ENCODE measurements at places on chromosomes 1 and 21.

GRCh38 chr1:17799642-17800041, 44.5 kb downstream of the ACTL8 start:
- DNase-seq = no peak

DNA sequence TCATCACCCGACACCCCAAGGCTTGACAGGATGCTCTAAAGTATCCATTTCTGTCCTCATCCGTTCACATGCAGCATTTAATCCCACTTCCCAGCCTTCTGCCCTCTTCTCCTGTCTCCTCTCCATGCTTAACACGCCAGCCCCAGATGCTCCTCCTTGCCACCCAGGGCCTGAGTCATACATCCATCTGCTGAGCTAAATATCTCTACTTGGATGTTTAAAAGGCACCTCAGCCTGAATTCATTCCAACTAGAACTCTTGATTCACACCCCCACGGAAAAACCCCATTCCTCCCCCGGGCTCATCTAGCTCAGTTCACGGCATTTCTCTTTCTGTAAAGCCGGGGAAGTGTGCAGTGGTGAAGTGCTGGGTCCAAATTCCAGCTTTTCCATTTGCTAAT, 27.7 kb downstream of the TEX35 start:
- no peak for DNase-seq

- DNase-seq = no peak
Measured at GRCh38 chr1:91124989-91125417, 103.2 kb upstream of the ZNF644 start.

GRCh38 chr21:22311741-22312462, 1313.7 kb downstream of the NCAM2 start:
- no peak for DNase-seq

DNA sequence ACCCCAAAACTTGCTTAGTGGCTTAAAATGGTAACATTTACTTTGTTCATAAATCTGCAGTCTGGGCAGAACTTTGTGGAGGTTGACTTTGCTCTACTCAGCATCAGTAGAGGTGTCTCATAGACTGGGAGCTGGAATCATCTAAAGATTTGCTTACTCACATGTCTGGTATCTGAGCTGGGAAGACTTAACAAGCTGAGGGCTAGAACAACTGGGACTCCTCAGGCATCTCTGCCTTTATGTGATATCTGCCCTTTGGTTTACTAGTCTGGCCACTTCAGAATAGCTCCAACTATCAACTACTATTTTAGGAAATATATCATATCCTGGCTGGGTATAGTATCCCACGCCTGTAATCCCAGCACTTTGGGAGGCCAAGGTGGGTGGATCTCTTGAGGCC, 82.5 kb downstream of the C4BPA start:
- DNase-seq = no peak

DNA sequence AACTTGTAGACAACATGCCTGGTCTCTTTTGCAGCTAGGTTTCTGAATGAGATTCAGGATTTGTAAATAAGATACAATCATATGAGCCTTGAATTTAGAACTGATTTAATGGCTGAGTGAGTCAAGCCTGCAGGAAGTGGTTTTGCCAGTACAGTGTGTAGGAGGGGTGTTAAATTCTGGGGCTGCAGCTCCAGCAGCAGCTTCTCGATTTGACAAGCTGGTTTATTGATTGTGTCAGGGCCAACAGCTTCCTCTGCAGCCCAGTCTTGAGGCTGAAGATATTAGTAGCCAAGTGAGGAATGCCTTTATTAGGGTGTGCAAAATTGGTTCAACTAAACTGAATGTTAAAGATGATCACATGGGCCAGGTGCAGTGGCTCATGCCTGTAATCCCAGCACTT, 11.5 kb upstream of the PLA2G5 start:
- no peak for DNase-seq

- DNase-seq = no peak
Measured at GRCh38 chr1:209597499-209597898, 14.0 kb downstream of the CAMK1G start.

GRCh38 chr1:43545695-43546387, 15.2 kb downstream of the PTPRF start:
- DNase-seq = no peak

GRCh38 chr1:36183309-36183856, 27.4 kb downstream of the MAP7D1 start:
- DNase-seq = no peak

- DNase-seq = no peak
Measured at GRCh38 chr1:89566761-89567174, 42.1 kb downstream of the LRRC8B start.

- DNase-seq = no peak
Measured at GRCh38 chr1:73033640-73034039, 751.3 kb upstream of the NEGR1 start.

Measured in activated T-cell treated with anti-CD3 and anti-CD28 coated beads for 1 hour (primary cell).